ENCODE measurements at places on chromosomes 2 and 18. TPM values are rescaled to one million over a fixed set of nuclear protein-coding genes. Genes with fewer than 3 reads are reported as not detected.

DNA sequence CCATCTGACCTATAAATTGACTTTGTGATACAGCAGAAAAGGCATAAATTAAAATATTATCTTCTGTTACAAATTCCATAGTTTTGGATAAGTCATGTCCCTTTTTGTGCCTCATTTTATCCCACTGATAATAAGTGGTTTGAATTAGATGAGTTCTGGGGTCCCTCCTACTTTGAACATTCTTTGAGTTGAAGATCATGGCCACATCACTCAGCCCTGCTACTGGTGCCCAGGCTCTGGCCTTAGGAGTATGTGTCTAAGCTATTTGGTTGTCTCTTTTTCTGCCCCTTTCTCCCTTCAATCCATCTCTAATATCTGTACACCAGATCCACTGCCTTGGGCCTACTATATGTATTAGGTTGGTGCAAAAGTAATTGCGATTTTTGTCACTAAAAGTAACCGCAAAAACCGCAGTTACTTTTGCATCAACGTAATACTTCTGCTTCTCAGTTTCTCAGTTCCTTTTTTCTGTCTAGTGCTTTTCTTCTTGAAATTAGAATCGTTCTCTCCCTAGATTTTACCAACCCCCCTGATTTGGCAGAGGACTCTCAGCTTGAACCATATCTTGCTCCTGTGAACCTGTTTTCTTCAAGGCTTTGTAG lies 362.5 kb upstream of the TNP1 start:
- DNase-seq = no peak

REG1B gene
- not detected for total RNA-seq

DNA sequence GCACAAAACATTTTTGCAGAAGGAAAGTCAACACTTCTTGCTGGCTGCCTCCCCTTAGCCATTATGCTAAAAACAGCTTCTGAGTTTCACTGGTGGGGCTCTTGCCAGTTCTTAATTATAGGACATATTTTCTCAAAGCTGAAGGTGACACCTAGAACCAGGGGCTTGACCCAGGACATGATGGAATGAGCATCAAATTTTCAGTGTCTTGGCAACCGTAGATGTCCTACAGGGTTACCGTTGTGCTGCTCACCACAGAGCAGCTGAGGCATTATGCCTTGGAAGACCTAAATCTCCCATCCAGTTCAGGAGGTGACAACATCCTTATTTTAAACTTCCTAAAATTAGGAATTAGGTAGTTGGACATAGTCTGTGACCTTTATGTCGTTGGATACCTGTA lies 46.7 kb downstream of the TMEM185B start:
- DNase-seq = no peak

SNORC gene
- 2.9 TPM for total RNA-seq

DNA sequence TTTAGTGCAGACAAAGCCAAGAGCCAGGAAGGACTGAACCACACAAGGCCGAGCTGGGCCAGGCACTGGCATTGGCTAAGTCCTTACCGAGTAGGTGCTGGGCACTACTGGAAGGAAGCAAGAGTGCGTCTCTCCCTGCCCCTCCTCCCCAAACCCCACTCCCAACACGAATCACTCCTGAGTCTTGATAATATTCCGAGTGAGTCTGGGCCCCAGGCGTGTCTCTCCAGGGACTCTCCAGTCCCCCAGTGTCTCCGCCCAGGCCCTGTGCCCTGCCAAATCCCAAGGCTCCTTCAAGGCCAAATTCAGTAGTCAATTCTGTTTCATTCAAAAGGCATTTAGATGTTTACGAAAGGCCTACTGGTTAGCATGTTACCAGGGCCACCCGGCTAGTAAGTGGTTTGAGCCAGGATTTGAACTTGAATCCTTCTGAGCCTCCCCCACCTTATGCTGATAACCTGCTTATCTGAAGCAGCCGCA lies 82.8 kb downstream of the GLI2 start:
- peak; percentile 78 for DNase-seq

DNA sequence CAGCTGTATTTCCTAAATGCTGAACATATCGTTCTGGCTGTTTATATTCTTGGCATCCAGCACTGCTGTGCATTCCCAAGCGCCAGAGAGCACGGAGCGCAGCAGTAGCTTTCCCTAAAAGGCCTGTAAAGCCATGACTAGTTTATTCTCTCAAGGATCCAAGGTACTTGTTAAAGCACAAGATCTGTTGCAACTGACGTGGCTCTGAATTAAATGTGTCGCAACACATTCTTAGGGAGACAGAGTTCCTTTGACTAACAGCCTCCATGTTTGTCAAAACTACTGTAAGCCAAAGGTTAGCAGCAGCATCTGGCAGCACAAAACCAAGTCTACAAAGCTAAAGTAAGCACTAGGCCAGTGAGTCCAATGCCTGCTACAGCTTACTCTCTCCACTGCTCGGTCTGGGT lies 188.6 kb upstream of the FN1 start:
- peak; percentile 17 for DNase-seq

- DNase-seq = no peak
Observed at GRCh38 chr2:109376115-109376514, 237.7 kb downstream of the SEPTIN10 start.

- no peak for DNase-seq
Observed at GRCh38 chr18:11512096-11513025, 97.0 kb upstream of the SLC35G4 start.

GRCh38 chr2:65490222-65490621 lies 57.8 kb upstream of the SPRED2 start:
- no peak for DNase-seq

DNA sequence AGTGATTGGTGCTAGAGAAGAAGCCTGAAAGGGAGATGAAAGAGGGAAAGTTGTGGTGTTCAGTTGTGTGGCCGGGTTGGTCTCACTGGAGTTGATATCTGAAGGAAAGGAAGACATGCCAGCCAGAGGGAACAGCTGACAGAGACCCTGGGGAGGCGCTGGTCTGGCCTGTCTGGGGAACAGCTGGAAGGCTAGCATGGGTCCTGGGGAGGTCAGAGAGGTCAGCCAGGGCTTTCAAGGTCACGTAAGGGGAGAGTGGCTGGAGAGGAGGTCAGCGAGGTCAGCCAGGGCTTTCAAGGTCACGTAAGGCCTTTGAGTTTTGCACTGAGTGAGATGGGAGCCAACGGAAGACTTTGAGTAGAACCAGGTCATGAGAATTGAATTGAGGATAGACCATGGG lies 11.0 kb downstream of the DYSF start:
- DNase-seq = no peak
